ENCODE measurements at places on chromosomes 11 and 22.

- DNase-seq: peak; percentile 29
Observed at GRCh38 chr11:129279326-129280026, 87.4 kb upstream of the ARHGAP32 start.

- DNase-seq: no peak
Observed at GRCh38 chr22:25219948-25220442, 556 bp downstream of the CRYBB2 start.

GRCh38 chr11:65849771-65850216 is 8.2 kb downstream of the CFL1 start:
- no peak for DNase-seq

GRCh38 chr22:19424186-19424500 is 7.4 kb downstream of the HIRA start:
- no peak for DNase-seq

DNA sequence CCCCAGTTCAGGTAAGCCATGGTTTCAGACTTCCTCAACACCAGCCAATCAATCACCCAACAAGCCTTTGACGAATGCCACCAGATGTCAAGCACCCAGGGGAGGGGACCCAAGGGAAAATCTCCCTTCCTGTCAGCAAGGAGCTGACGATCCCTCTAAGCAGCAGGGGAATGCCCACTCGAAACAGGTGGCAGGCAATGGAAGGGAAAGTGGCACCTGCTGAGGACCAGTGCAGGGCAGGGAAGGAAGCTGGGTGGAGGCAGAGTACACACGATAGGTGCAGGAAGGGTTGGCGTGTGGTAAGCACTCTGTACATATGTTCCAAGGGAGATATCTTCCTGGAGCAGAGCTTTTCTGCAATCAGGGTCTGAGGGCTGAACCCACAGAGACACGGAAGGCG is 11.7 kb upstream of the CREB3L1 start:
- no peak for DNase-seq

DNA sequence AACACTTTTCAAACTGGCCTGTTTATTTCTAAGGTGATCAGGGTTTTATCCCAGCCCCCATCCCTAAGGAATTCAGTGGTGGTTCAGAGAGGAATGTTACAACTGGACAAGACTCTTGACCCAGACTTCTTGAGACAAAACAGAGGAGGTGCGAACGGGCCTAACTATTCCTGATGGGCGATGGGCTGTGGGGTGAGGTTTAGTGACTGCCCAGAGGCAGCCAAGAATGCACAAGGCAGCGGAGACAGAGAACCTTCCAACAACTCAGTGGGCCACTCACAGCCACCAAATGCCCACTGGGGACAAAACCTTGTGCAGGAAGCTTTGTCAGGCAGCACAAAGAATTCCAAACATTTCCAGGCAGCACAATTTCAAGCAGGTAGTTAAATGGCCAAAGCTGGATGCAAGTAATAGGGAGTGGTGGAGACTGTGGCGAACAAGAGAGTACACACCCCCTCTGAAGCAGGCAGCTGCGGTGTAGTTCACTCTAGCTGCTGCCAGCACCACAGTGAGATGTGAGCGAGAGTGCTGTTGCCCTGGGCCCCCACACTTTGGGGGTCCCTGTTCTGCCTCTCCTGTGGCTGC is 29.2 kb downstream of the SCUBE1 start:
- DNase-seq: no peak

DNA sequence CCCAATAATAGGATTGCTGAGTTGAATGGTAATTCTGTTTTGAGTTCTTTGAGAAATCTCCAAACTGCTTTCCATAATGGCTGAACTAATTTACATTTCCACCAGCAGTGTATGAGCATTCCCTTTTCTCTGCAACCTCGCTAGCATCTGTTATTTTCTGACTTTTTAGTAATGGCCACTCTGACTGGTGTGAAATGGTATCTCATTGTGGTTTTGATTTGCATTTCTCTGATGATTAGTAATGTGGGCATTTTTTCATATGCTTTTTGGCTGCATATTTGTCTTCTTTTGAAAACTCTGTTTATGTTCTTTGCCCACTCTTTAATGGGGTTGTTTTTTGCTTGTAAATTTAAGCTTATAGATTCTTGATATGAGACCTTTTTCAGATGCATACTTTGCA is 97.4 kb downstream of the FDX1 start:
- no peak for DNase-seq

DNA sequence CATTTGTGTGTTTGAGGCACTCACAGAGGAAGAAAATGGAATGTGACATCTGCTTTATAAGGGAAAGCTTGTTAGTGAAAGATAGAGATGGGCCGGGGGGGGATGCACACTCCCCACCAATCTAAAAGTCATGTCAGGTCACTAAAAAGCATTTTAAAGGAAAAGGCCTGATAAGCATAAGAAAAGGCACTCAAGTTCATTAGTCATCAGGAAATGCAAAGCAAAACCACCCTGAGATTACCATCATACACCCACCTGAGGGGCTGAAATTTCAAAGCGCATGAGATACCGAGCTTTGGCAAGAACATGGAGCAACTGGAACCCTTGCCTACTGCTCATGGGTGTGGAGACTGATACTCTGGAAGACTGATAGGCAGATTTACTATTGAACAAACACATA is 77.9 kb upstream of the ANO1 start:
- DNase-seq: no peak

- DNase-seq: no peak
Observed at GRCh38 chr11:46251954-46252353, 25.5 kb upstream of the CREB3L1 start.

DNA sequence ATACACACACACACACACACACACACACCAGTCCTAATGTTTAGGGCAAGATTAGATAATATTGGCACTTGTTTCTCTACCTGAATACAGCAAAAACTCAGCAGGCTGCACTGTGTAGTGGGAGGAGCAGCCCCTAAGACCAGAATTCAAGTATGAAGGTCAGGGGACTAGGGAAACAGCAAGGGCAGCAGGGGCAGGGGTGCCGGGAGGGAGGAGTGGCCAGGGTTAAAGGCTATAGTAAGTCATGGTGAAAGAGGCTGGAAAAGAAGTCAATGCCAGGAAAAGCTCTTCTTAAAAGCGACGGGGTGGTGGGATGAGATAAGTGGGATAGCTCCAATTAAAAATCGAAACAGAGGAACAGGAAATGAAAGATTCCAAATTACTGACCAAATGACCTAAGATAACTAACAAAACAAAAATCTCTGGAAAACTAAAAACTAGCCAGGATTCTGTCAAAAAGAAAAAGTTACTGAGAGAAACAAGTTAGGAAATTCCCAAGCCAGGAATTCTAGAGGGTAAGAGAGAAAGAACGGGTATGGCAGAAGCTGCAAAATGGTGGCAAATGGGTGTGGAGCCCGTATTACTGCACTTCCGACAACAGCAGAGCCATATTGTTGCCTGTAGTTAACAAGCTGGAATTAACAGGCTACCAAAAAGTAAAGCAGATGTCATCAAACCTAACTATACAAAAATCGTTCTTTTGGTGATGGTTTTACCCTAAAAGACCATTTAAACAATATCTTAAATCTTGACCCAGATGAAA is 1.3 kb downstream of the ASCL3 start:
- DNase-seq: no peak

DNA sequence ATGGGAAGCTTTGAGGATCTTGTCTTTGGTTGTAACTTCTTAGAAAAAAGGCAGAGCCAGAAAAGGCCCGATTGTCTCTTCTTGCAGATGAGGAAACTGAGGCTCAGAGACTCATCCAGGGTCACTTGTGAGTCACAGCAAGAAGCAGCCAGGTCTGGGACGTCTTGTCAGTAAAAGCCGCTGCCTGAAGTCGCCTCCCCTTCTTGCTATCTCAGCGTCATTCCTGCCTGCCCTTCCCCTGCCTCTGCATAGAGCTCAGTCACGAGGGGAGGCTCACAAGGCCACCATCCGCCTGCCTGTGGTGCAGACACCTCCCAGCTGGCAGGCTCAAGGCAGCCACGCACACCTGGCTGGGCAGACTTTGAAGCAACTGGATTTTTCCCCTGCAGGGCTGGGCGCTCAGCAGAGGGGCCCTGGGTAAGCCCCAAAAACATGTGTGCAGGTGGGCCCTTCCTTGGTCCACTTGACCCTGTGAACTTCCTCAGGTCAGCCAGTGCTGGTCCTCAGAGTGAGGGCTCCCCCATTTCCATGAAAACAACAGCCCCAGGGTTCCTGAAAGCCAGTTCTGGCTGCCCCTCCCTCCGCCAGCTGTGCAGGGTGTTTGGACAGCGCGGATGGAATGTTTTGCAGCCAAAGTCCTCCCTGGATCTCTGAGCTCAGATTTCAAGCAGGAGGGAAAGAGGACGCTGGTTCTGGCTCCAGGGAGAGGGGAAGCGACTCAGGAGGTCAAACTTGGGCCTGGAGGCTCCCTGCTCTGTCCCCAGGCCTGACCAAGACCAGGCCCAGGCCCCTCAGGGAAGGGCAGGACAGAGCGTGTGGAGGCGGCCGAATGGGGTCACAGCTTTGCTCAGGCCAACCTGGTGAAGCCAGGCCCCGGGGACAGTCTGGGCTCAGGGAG is 6.0 kb upstream of the RAB3IL1 start:
- DNase-seq: peak; percentile 95

GRCh38 chr11:64245797-64246620 is 734 bp downstream of the PPP1R14B start:
- no peak for DNase-seq

- DNase-seq: no peak
Observed at GRCh38 chr22:36773935-36774334, 2.0 kb downstream of the IFT27 start.

DNA sequence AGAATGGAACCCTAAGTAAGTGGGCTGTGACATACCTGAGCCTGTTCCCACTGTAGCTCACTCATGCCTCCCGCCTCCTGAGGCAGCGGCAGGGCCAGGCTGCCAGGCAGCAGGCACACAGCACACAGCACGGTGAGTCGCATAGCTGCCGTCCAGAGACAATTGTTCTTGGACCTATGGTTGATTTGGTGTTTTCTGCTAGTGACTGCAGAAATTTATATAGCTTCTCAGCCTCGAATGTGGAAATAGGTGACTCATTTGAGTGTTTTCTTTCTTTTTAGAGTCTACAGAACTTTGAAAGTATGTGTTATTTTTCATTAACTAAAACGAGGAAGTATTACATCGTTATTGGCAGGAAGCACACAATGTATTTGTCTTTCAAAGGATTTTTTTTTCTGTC is at the start of gene MMP7:
Gene MMP7, minus strand, starts transcription at position 190 of the 400 bp plus-strand sequence. Its CDS starts 47 bp downstream, at position 143.
- DNase-seq: no peak

DNA sequence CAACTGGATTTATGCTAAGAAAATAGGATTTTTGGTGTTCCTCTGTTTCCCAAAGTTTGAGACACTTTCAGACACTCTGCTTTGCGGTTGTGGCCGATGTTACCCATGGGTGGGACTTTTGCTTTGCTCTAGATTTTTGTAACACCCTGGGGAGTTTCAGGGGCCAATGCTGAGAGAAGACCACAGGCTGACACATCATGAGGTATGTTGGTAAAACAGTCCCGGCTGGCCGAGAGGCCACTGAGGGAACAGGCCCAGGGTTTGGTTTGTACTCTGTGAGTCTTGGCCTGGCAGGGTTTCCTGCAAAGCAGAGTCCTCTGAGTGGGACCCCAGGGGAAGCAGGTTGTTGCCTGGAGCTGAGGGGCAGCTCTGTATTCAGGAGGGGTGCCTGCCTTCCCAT is 78.5 kb upstream of the PITPNB start:
- DNase-seq: no peak

DNA sequence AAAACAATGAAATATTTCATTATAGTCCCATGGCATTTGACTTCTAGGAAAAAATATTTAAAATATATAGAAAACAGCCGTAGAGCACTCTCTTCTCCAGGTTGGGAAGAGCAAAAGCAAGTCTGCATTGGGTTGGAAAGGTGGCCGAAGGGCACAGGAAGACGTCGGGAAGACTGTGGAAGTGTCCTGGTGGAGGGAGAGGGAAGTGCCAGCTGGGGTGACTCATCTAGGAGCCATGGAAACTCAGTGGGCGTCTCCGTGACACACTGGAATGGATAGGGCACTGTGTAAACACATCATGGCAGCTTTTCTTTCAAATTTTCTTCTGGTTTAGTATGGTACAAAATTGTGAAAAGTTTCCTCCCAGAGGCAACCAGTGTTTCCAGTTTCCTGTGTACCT is 12.7 kb downstream of the GTPBP1 start:
- DNase-seq: no peak

- peak; percentile 85 for DNase-seq
Observed at GRCh38 chr11:130431331-130431773, 2.9 kb upstream of the ADAMTS8 start.

- no peak for DNase-seq
Observed at GRCh38 chr11:92790366-92790765, 179.1 kb upstream of the MTNR1B start.

- DNase-seq: no peak
Observed at GRCh38 chr11:30016588-30017363, at the start of gene KCNA4. KCNA4 (minus strand) TSS chr11:30017030; CDS start chr11:30012678, 4,352 bp downstream.

DNA sequence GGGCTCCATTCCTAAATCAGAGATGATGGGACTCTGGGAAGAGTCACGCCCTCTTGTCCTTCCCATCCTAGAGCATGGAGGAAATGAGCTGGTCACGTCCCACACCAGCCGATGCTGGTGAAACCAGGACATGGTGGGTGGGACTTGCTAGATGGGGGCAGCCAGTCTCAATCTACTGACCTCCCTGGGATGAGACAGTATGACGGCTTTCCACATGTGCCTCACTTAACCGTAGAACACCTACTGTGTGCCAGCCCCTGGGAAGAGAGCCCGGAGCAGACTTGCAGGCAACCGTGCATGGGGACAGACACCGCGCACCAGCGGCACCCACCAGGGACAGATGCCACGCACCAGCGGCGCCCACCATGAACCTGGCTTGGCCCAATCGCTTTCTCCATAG is 3.8 kb downstream of the OSBPL5 start:
- DNase-seq: no peak

DNA sequence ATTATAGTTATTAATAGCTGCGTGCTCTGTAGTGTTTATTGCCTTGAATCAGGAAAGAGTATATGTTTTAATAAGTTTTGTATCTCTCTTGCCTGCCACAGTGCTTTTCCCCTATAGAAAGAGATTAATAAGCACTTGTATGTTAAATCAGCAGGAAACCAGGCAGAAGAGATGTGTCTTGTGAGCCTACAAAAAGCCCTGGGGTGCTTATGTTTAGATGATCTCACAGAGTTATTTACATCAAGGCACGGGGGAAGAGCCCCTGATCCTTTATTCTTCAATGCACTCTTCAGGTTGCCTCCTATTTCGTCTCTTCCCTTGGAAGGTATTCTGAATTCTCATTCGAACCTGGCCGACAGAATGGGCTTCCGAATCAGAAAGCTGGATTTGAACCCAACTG is 183.0 kb downstream of the MAML2 start:
- DNase-seq: no peak

- DNase-seq: no peak
Observed at GRCh38 chr11:83480811-83481210, 194.6 kb upstream of the CCDC90B start.

DNA sequence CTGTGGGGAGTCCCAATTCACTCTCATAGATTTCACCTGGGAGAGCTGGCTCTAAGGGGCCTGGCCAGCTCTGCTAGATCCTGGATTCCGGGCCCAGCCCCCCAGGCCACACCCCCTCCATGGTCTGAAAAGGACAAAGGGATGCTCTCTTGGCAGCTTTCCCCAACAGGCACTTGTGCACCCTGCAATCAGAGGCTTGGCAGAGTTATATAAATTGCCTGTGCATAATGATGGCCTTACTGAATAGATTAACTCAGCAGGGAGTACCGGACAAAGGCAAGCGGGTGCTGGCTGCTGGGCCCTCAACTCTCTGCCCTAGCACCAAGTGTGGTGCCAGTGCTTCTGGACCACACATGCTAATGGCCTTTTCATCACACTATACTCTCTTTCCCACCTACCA is 461.6 kb downstream of the BUD13 start:
- no peak for DNase-seq
